ENCODE measurements at places on chromosomes 11 and 22.

- no peak for DNase-seq
These were observed 1130.4 kb downstream of the LRRC4C start for GRCh38 chr11:40328890-40329614.

DNA sequence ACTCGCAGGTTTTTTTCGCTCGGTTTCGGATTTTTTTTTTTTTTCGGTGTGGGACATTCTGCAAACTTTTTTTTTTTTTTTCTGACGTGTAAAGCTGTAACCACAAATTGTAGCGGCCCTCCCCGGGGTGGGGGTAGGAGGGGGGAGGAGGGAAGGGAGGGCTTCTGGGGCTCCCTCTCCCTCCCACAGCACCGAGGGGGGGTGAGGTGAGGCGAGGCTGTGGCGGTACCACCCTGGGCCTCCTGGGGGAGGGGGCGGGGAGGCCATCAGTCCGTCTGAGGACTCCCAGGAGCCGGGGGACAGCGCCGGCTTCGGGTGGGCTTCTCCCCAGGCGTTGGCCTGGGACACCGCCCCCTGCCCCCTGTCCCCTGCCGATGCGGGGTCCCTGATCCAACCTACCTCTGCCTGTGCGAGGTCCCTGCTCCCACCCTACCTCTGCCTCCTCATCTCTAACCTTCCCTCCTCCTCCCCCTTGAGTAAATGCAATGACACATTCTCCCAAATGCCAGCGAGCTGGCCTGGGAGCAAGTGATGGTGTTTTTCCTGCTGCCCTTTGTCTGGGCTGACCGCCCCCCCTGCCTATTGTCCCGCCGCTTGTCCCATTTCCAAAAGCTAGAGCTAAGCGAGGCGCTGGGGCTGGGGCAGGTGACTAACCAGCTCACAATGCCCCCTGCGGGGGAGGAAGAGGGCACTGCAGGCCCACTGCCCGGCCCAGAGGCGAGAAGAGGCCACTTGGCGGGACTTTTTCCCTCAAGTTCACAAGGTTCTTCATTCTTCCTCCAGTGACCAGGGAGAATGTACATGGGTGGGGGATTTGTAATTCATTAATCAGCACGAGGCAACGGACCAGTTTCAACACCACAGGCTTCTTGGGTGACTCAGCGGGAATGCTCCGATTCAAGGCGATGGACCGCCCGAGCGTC lies 511 bp upstream of the CLCF1 start:
- DNase-seq, result peak; percentile 17

DNA sequence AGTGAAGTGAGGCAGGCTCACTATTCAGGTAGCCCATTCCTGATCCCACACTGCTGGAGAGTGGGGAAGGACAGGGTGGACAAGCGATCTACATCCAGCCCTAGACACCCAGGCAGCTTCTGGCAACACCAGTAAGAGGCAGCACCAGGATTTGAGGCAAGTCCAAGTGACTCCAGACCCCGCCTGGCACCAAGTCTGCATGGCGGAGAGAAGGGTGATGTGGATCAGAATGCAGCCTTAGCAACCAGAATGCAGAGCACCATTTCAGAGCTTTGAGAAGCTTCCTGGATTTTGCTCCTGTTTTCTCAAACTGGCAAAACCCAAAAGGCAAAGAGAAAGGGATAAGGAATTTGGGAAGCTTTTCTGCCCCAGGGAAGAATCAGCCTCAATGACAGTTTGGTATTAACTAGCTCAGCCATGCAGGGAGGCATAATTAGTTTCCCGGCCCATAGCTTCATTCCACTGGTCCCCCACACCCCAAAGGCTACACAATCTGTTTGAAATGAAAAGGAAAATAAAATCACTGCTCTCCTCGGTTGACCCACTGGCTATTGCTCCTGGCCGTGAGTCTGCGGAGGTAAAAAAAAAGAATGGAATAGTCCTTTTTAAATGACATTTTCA lies 17.3 kb downstream of the GALNT18 start:
- no peak for DNase-seq

- DNase-seq, result no peak
These were observed 20.5 kb downstream of the NUCB2 start for GRCh38 chr11:17296852-17297559.

- no peak for DNase-seq
These were observed 52.3 kb upstream of the LMO1 start for GRCh38 chr11:8315954-8316353.

DNA sequence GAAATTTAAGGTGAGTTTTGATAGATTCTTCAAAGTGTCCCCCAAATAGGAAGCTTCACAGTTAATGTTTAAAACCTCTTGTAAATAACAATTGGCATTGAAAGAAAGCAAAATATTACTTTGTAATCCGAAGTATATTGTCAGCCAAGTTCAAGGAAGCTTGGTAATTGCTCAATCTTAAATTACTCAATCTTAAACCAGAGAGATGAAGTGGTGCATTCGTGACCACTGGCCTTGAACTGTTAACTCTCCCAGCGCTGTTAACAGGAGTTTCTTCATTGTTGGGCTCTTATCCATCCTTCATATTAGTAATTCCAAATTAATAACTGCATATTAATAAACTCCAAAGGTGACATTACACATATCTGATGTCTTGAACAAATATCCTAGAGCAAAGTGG lies 20.6 kb upstream of the FDX1 start:
- DNase-seq, result no peak

Measured in NCI-H1436 (cell line).